ENCODE measurements at places on chromosomes 3 and 15.

DNA sequence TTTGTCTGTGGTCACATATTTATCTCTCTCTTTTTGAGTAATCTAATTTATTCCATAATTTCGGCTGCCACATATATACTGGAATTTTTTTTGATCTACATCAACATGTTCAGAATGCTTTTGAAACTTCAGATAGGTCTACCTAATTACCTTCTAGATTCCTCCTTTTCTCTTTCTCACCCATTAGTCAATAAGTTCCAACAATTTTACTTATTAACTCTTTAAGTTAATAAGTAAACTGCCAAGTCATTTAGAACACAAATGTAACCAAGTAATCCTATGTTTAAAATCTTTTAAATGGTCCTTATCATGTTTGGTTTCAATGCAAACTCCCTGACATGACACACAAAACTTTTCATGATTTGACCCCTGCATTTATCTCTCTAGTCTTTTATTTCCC lies 410.5 kb downstream of the UNC13C start:
- no peak for DNase-seq

DNA sequence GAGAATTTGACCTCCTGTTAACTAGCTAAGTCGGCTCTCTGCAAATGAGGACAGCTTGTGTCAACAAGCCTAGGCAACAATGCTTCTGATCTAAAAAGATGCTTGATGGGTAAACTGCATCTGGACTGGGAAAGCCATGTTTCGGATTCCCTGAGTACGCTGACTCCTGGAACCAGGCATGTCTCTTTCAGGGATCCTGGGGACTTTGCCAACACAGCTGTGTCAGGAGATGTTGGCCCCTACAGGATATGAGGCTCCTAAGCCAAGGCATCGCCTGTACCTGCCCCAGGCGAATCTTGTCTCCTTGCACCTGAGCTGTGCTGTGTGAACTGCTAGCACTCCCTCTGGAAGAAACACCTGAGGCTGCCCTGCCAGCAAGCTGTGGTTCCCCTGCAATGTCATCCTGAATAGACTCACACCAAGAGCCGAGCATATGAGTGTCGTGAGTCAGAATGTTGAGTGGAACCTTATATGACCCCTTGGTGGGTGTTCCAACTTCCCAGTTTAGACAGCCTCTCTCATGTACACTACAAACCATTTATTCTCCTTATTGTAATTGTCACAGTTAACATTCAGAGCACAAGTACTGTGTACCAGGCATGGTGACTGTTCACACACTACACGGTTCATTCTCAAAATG lies 17.0 kb downstream of the EOGT start:
- no peak for DNase-seq

DNA sequence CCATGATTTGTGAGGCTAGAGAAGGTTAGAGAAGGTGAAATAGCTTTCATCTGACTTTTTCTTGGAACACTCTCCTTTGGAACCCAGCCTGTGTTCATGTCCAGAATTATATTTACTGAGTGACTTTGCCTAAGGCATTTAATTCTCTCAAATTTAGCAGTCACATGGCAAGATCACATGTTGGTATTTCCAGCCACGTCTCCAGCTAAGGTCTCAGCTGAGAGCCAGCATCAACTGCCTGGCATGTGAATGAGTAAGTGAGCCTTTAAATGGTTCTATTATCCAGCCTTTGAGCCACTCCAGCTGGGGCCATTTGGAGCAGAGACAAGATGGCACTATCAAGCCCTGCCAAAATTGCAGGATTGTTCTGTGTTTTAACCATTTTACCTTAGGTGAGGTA lies 130.2 kb upstream of the SGO1 start:
- DNase-seq, result no peak

- no peak for DNase-seq
These were observed 64.3 kb downstream of the DUT start for GRCh38 chr15:48395521-48396011.

- DNase-seq, result no peak
These were observed 48.3 kb upstream of the IQSEC1 start for GRCh38 chr3:13121553-13122001.

DNA sequence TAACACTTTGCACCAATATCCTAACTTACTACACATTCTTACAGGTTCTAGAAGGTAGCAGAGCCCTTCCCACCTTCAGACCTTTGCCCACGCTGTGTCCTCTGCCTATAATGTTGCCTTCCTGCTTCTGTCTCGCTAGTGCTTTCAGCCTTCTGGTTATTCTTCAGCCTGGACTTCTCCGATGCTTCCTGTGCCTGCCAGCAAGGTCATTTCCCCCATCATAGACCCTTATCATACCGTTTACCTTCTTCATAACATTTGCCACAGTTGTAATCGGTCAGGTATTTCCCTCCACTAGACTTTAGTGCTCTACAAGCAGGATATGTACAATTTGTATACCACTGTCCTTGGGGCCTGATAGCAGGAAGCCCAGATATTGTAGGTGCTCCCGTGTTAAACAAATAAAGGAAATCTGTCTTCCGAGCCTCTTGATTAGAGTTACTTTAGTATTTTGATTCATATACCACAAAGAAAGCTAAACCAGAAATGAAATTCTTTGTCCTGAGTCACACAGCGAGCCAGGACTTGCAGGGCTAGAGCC lies 35.8 kb upstream of the CMTM7 start:
- DNase-seq, result no peak

All from activated CD8-positive, alpha-beta memory T cell treated with anti-CD3 and anti-CD28 coated beads for 1 hour (primary cell).